ENCODE measurements at places on chromosomes 16 and 17. TPM values are rescaled to one million over a fixed set of nuclear protein-coding genes. Genes with fewer than 3 reads are reported as not detected.

The OR3A2 gene
- 2.7 TPM for total RNA-seq

The CASKIN2 gene
- 60.8 TPM for total RNA-seq

The MT1A gene
- total RNA-seq, result 22.3 TPM

DNA sequence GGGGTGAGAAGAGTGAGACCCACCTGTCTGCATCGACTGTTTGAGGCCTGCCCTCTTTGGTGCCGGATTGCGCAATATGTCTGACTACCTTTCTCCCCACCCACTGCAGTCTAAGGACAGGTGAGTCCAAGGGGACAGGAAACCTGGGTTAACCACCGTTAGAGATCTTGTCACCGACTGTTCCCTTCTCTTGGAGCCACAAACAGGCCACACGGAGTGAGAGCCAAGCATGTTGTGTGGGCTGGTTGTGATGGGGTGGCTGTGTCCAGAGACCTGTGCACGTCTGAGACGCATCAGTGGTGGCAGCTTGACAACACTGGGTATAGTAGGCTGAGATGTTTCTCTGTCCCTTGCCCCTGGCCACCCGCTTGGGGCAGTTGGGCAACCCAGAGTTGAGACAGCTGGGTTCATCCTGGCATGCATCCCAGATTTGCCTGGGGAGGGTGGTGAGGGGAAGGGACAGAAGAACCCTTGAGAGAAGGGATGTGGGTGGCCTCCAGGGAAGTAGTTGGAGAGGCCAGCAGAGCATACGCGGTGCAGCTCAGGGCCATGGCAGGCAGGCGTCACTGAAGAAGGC, 21.4 kb downstream of the MPRIP start:
- DNase-seq, result no peak

- DNase-seq, result no peak
Measured at GRCh38 chr16:67174706-67175231, 4.4 kb downstream of the NOL3 start.

DNA sequence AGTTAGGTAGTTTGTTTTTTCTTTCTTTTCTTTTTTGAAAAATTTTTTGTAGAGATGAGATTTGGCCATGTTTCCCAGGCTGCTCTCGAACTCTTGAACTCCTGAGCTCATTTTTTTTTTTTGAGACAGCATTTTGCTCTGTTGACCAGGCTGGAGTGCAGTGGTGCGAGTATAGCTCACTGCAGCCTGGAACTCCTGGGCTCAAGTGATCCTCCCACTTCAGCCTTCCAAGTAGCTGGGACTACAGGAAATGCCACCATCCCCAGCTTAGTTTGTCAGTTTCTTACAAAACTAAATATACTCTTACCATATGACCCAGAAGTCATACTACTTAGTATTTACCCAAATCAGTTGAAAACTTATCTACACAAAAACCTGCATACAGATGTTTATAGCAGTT, 14.4 kb upstream of the FBXO47 start:
- peak; percentile 22 for DNase-seq

DNA sequence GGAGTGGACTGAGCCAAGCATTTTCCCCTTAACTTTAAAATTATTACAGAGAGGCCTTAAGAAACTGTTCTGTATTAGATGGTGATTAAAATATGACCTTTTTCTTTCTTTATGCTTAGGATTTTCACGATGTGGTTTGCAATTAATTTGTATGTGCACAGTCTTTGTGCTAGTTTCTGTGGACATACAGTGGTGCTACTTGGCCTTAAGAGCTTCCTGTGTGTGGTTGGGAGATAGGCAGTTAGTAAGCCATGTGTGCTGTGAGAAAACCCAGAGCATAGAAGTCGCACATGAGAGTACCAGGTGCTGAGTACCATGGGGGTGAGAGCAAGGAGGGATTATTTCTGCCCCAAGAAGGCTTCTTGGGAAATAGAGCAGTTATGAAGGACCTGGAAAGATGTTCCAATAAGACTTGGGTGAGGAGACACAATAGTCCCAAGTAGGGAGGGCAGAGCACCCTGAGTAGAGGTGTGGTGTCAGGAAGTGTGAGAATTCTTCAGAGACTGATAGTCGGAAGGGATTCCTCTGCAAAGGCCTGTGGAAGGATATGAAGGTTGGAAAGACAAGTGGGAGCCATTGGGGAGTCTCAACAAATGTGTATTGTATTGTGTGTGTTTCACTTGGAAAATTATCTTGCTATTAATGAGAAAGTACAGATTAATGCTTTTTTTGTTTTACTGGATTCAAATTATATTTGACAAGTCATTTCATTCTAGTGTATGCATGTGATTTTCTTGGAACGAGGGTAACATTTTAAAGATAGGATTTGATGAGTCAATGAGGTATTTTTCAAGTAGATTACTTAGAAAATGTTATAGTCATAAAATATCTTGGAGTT, 239.9 kb downstream of the PRKCA start:
- DNase-seq, result no peak

- DNase-seq, result no peak
Measured at GRCh38 chr16:11064851-11065250, 120.5 kb downstream of the CLEC16A start.

GRCh38 chr17:34382621-34383124, 19.6 kb upstream of the CCL1 start:
- no peak for DNase-seq

DNA sequence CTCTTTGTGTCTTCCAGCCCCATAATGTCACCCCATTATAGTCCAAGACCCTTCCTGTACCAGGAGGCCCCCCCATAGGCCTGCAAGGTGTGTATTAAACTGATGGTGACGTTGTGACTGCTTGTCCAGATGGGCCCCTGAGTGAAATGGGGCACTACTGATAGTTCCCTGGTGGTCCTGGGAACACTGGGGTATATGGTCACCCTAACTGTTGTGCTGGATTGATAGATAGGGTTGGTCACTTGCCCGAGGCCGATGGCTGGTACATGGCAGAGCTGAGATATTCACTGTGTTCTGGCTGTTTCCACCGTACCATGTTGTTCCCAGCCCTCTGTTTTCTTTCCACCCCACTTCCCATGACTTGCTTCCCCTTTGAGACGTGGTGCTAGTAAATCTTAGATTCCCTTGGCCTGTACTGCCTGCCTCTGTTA, 4.3 kb downstream of the CNP start:
- no peak for DNase-seq

- no peak for DNase-seq
Measured at GRCh38 chr16:54508351-54508750, 221.8 kb upstream of the IRX3 start.

GRCh38 chr17:73593249-73593965, 50.8 kb downstream of the SDK2 start:
- DNase-seq, result no peak
